ENCODE measurements at places on chromosomes 7 and 10.
A peak's percentile ranks its signal among the peaks of the same experiment; 100 is the strongest.

- no peak for DNase-seq
Measured at GRCh38 chr10:7433861-7434260, 23.0 kb upstream of the SFMBT2 start.

GRCh38 chr7:142481548-142481947, 223.7 kb upstream of the PRSS58 start:
- DNase-seq = no peak

- DNase-seq = peak; percentile 49
Measured at GRCh38 chr7:618539-619367, 99.1 kb upstream of the PDGFA start.

GRCh38 chr10:30099101-30099500, 39.7 kb upstream of the JCAD start:
- no peak for DNase-seq

GRCh38 chr10:114541081-114541796, 116.8 kb downstream of the ABLIM1 start:
- no peak for DNase-seq

DNA sequence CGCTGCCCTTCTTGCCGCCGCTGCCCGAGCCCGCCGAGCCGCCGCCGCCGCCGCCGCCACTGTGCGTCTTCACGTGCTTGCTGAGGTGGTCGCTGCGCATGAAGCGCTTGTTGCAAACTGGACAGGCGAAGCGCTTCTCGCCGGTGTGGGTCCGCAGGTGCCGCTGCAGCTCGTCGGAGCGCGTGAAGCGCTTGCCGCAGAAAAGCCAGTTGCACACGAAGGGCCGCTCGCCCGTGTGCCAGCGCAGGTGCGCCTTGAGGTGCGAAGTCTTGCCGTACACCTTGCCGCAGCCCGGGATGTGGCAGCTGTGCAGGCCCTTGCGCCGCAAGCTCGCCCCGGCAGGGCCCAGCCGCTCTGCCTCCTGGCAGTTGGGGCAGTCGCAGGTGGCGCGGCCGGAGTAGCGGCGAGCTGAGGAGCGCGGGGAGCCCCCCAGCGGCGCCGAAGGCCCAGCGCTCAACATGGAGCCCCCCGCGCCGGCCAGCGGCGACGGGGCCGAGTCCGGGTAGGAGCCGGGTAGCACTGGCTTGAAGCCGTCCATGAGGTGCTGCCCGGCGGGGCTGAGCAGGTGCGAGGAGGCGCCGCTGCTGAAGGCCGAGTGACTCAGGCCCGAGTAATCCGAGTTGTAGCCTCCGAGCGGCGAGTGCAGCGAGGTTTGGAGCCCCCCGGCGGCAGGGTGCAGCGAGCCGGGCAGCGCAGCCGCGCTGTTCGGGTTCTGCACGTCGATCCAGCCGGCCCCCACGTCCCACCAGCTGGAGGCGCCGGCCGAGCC, 2.1 kb downstream of the SP8 start:
- no peak for DNase-seq

GRCh38 chr10:51846856-51847506, 147.6 kb upstream of the CSTF2T start:
- no peak for DNase-seq

GRCh38 chr10:46526682-46527038, 29.8 kb downstream of the GPRIN2 start:
- DNase-seq = no peak

DNA sequence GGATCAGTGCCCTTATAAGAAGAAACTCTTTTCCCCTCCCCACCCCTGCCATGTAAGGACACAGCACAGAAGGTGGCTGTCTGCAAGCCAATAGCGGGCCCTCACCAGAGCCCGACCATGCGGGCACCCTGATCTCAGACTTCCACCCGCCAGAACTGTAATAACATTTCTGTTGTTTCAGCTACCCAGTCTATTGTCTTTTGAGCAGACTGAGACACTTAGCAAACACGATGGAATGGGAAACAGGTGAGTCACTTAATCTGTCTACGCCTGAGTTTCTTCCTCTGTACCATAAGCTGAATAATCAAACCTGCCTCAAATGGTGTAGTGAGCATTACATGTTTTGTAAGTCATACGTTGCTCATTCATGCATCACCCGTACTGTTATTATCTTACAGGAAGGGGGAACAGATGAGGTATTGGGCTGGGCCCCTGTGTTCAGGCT, 58.2 kb downstream of the STRA8 start:
- DNase-seq = no peak

DNA sequence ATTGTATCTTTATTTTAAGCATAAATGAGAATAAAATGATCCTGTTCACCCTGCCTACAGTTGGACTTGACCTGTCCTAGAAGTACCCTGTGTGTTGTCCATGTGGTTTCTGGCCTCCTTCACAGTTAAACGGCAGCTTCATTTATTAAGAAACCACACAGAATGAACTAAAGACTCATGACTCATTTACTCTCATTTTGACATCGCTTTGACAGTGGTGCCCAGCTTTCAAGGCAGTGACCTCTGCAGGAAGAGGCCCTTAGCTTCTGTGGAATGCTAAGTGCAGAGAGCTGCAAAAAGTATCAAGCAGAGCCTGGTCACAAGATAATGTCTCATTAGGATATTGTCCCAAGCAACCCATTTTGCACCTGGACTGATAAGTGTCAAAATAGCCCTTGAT, 93.4 kb downstream of the AVL9 start:
- DNase-seq = no peak

GRCh38 chr10:9188022-9188810, 1133.7 kb downstream of the GATA3 start:
- DNase-seq = no peak

DNA sequence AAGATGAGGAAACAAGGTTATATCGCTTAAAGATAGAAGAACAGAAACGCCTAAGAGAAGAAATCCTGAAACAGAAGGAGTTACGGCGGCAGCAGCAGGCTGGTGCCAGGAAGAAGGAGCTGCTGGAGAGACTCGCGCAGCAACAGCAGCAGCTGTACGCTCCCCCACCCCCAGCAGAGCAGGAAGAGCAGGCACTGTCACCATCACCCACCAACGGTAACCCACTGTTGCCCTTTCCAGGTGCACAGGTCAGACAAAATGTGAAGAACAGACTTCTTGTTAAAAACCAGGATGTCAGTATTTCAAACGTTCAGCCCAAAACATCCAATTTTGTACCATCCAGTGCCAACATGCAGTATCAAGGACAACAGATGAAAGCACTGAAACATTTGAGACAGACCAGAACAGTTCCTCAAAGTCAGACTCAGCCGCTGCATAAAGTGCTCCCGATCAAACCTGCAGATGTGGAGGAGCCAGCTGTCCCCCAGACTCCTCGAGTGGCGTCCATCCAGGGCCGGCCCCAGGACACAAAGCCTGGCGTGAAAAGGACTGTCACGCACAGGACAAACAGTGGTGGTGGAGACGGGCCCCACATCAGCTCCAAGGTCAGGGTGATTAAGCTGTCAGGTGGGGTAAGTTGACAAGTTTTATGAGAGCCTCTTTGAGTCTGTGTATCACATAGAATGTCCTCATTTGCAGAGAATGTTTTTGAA, 67.1 kb downstream of the SHH start:
- no peak for DNase-seq

DNA sequence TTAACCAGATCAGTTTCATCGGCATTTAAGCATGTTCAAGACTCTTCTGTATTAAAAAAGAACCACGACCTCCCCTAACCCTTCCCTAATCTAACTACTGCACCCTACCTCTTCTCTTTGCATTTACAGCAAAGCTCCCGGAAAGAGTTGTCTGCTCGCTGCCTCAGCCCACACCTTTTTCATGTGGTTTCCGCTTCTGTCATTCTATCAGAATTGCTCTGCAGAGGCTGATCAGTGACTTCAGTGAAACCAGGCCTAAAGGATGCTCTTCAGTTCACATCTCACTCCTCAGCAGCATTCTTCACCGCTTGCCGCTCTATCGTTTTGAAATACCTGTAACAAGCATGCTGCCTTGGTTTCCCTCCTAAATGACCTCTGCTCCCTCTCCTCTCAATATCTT, 160.9 kb downstream of the SDK1 start:
- peak; percentile 21 for DNase-seq

DNA sequence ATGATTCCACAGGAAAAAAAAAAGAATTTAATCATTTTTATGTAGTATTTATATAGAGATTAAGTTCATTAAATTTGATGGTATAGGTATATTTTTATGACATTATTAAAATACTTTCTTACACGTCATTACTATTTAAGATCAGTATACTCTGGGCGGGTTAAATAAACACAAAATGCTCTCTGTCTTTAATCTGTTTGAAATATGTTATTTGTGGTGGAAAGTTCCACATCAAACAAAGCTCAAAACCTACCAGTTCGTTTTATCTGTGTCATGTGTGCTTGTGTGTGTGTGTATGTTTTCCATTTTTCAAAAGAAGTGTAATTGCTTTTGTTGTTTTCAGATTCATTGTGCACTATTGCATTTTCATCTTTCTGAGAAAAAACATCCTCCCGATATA, 488.5 kb downstream of the ANKRD7 start:
- no peak for DNase-seq

- DNase-seq = no peak
Measured at GRCh38 chr7:106152313-106152665, 40.2 kb upstream of the SYPL1 start.

GRCh38 chr10:19947215-19947614, 131.0 kb downstream of the PLXDC2 start:
- no peak for DNase-seq

DNA sequence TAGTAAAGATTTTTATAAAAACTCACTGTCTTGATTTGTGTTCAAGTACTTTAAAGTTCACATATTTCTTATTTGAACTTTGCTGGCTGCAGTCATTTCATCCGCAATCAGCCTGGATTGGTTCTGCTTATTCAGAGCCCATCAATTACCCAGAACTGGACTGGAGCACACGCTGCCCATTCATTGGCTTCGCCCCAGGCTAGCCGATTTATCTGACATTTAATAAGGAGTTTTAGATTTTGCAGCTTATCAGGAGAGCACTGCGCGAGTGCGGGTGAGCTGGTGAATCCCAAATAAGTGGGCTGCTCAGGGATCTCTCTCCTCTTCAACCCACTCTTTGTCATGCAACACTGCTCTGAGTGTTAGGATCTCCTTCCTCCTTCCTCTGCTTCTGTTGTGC, 166.0 kb upstream of the GPR26 start:
- DNase-seq = no peak

DNA sequence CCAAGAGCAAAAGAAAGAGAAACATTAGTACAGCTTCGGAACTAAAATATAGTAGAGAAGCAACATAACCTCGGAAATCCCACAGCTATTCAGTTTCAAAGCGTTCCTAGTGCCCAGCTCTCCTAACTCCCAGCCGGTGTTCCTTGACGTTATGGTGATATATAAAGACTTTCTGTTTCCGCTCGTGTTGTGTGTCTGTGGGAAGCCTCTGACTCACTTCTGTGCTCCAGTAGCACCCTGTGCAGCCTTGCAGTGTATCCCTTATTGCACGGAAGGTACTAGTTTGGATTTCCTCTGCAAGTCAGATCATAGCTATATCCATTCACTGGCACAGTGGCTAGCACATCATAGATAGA, 535 bp downstream of the ASAH2B start:
- DNase-seq = peak; percentile 7

GRCh38 chr10:62268027-62268398, 631 bp downstream of the RTKN2 start:
- no peak for DNase-seq

DNA sequence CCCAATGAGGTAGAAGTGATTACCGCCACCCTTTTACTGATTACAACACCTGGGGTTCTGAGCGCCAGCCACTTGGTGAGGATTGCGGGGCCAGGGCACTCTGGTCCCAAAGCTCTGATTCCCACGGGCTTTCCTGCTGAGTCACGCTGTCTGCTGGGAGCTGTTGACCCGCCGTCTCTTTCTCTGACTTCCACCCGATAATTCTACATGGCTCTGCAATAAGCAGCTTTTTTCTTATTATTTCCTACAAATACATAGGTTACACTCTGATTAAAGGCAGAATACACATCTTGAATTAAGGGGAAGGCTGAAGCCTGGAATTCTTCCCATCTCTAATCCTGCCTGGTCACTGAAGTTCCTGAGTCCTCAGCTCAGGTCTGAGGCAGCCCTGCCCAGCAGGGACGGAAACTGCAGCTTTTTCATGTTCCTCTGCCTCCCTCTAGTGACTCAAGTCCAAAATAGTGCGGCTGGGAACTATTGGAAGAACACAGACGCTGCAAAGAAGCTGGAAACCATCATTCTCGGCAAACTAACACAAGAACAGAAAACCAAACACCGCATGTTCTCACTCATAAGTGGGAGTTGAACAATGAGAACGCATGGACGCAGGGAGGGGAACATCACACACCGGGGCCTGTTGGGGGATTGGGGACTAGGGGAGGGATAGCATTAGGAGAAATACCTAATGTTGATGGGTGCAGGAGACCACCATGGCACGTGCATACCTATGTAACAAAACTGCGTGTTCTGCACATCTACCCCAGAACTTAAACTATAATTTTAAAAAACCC, 178.3 kb downstream of the PRKCQ start:
- peak; percentile 28 for DNase-seq

GRCh38 chr7:148975896-148976295, 52.4 kb downstream of the PDIA4 start:
- DNase-seq = no peak

GRCh38 chr7:29285444-29285793, 90.8 kb downstream of the CHN2 start:
- DNase-seq = no peak

DNA sequence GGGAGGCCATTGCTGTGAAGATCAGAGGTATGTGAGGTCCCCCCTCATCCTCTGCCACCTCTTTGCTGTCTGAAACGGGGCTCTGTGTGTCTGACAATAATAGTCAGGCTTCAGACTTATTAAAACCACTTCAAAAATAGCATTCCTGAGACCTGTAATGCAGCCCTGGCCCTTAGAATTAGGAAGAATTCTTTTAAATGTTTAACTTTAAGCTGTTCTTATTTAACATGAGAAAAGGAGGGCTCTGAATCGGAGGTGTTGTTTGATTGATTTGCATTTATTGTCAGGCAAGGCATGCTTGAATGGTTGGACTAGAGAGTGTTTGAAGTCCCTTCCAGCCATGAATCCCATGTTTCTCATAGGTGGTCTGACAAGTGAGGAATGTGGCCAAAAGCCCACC, 52.5 kb downstream of the AKR1B1 start:
- no peak for DNase-seq

DNA sequence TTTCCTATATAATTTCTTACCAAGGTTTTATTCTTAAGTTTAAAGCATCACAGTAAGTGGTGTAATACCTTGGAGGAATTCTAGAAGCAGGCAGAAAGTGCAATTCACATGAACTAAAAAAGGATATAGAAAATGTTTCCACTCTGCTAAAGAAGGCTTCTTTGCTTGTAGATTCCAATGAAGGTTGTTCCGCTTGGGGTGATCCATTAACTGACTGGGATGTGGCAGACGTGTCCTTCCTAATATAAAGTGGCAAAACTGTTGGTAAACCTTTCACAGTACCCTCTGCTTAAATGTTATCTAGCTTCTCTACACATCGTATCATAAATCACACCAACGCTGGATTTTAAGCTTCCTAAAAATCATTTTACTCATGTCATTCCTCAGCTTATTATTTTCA, 2.3 kb downstream of the ZC3HC1 start:
- DNase-seq = no peak

DNA sequence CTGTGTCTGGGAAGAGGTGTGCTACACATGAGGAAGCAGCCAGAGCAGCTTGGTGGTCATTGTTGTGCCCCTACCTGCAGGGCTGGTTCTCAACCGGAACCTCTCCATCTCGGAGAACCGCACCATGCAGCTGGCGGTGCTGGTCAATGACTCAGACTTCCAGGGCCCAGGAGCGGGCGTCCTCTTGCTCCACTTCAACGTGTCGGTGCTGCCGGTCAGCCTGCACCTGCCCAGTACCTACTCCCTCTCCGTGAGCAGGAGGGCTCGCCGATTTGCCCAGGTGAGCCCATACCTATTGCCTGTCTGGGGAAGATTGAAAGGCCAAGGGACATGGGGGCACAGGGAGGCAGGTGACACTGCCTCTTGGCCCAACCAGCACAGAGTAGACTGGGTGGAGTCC, 29.3 kb upstream of the CSGALNACT2 start:
- DNase-seq = no peak

Data from stimulated activated CD4-positive, alpha-beta T cell treated with anti-CD3 and anti-CD28 coated beads, Interleukin-1b, Interleukin-23, amount 100 ng/mL, for 4 hours (primary cell).